Progenitor cell of endocrine pancreas (in vitro differentiated cells): ENCODE measurements at places on chromosomes 7 and 10.

GRCh38 chr7:11747715-11748485 lies 84.1 kb downstream of the THSD7A start:
- no peak for DNase-seq

DNA sequence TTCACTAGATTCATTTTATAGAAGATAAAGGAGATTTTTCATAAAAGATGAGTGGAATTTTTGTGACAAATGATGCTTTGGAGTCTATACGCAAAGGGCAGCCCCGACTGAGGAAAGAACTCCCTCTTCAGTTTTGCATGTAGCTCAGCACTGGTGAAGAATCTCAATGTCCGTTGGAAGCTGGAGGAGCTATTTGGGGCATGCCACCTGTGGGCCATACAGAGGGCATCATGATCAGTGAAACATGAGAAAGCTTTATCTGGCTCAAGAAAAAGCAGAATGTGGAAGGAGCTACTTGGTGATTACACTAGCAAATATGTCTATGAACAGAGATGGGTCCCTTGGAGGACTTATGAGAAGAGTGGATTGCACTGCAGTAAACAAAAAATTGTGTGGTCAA lies 1359.3 kb downstream of the REEP3 start:
- no peak for DNase-seq

DNA sequence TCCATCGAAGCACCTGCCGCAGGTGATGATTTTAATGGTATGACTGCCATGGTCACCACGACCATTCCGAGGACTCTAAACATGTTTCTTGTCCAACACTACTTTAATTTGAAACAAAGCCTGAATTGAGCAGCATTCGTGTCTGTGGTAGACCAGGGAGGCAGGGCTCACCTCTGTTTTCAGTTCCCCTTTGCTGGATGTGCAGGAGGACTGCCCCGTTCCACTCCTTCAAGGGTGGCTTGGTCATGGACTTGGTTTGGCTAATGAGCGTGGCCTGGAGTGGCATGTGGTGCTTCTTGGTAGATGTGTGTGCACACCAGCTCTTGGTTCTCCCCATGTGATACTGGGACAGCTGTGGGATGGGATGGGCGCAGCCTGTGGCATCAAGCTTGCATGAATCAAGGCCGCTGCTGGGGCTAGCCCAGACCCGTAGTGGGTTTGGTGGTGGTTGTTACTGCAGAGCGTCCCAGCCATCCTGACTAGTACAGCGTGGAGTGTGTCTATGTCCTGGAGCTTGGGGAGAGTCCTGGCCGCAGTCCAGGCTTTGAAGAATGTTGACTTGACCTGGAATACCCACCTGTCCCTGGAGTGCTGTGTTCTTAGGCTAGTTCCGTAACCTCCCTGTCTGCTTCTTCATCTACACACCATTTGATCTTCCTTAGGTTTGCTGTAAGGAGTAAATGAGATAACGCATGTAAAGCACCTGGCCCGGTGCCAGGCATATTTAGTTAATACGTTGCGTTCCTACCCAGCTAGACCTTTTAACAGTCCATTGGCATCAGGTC lies 34.8 kb downstream of the MGMT start:
- DNase-seq = no peak

- no peak for DNase-seq
Measured at GRCh38 chr10:96856317-96856716, 24.2 kb downstream of the LCOR start.

GRCh38 chr7:25075459-25075858 lies 49.6 kb downstream of the CYCS start:
- no peak for DNase-seq

DNA sequence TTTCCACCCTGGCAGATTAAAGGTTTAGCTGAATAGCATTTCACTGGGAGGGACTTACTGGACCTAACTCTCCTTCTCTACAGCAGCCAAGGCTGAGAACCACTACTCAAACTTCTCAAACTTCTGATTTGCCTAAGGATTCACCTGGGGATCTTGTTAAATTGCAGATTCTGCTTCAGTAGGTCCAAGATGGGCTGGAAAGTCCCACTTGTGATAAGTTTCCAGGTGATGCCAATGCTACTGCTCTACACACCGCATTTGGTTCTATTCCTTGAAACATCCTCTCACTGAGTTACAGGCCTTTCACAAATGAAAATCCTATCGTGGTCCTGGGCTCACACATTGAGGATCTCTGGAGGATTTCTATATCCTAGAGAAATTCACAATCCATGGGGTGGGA lies 147.9 kb downstream of the CHCHD3 start:
- no peak for DNase-seq

DNA sequence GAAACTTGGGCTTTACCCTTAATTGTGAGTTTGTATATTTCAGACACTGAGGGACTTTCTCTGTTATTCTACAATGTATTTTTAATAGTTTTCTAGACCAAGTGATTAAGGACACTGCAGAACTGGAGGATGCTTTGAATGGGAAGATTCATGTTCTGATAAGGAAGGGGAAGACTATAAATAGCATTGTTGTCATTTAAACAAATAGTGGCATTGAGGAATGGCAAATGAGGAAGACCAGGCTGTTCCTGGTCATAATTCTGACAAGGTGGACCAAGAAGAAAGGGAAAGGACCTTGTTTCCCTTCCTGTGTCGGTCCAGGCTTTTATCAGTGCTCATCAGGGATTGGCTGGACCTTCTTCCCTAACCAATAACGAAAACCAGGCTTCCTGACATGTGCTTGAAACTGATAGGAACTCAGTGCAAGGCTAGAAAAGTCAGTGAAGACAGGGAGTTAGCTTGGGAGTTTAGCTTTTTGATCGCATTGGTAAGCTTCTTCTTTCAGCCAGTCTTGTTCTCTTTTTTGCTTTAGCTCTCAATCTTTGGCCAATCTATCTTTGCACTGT lies 116.2 kb downstream of the ITGA8 start:
- DNase-seq = no peak

DNA sequence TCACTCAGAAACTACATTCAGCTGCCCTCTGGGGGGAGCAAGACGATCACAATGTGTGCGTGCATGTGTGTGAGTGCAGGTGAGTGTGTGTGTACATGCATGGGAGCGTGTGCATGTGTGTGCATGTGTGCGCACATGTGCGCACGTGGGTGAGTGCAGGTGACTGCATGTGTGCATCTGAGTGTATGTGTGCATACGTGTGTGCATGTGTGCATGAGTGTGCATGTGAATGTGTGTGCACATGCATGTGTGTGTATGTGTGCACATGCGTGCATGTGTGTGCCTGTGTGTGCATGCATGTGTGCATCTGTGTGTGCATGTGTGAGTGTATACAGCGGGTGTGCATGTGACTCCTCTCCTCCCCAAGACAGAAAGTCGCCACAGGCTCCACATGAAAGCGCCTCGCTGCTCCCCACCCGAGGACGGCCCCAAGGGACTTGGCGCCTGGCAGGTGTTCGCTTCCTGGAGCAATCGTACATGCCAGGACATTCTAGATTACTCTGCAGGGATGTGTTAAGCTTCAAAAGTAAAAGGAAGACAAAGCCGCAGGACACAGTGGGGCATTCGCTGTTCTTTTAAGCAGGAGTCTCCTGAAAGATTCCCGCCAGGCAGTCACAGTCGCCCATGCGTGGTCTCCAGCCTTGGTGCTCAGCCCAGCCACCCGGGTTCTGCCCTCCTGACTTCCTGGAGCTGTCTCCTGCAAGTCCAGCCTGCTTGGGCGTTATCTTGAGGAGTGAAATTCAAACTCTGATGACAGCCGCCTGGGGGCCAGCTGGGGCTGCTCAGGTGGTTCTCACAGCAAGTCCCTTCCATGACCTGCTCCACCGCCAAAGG lies 42.0 kb upstream of the ADGRA1 start:
- DNase-seq = no peak

GRCh38 chr10:21505711-21506278 lies 19.7 kb downstream of the SKIDA1 start:
- no peak for DNase-seq

DNA sequence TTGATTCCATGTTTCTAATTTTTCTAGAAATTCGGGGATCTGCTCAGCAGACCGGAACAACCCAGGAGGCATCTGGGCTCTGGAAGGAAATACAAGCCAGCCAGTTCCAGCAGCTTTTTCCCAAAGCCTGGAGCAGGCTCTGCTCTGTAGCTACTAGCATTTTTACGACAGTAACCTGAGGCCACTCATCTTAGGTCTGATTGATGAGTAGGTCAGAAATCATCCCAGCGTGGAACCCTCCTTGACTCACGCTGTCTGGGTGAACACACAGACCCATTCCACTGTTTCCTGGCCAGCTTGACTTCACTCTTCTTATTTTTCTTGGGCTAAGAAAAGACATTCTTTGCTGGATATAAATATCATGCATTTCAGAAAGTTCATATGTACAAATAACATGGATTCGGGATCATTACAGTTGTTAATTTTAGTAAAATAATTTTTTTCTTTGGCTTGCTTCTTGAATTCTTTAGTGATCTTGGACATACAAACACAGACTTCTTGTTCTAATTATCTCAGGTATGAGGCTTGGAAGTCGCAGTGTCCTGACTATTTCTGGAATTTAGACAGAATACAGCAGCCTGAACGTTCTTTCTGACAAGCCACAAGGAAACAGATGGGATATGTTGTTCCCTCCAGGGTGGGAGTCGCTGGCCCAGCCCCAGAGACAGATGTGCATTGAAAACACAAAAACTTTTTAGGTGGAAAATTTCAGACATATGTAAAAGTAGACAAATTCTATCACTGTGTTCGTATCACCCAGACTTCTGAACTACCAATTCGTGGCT lies 54.6 kb upstream of the PITRM1 start:
- DNase-seq = no peak

GRCh38 chr7:139853506-139854123 lies 24.6 kb downstream of the TBXAS1 start:
- DNase-seq = no peak

DNA sequence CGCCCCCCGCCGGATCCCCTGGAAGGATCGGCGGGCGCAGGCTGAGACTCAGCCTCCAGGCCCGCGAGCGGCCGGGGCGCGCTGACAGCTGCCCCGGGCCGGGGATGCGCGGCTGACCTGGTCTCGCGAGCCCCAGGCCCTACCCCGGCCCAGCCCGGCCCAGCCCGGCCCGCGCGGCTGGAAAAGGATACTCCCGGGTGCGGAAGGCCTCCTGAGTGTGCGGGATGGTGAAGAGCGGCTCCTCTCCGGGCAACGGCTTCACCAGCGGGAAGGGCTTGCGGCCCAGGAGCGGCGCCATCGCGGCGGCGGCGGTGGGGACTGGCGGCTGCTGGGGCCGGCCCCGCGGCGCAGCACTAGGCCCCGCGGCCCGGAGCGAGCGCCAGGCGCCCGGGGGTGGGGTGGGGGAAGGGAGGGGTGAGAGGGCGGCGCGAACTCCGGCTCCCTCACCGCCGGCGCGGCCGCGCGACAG lies 423 bp downstream of the BAZ1B start:
- no peak for DNase-seq

DNA sequence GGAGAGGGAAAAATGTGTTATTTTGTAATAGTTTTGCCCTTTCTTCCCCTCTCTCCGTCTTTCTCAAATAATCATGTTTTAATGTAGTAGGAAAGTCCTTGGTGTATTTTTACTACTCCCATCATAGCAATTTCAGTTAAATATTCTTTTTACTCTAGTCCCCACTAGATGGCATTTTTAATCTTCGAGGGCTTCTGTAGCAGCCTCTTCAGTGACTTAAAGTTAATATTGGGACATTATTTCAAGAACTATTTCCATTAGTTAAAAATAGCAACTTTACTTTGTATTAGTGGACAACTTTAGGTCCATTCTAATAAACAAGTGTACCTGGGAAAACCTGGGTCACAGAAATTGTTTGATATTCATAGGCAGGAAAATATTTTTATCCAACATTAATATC lies 23.0 kb downstream of the EDRF1 start:
- no peak for DNase-seq

- no peak for DNase-seq
Measured at GRCh38 chr10:103693812-103694205, 161.6 kb downstream of the SH3PXD2A start.

DNA sequence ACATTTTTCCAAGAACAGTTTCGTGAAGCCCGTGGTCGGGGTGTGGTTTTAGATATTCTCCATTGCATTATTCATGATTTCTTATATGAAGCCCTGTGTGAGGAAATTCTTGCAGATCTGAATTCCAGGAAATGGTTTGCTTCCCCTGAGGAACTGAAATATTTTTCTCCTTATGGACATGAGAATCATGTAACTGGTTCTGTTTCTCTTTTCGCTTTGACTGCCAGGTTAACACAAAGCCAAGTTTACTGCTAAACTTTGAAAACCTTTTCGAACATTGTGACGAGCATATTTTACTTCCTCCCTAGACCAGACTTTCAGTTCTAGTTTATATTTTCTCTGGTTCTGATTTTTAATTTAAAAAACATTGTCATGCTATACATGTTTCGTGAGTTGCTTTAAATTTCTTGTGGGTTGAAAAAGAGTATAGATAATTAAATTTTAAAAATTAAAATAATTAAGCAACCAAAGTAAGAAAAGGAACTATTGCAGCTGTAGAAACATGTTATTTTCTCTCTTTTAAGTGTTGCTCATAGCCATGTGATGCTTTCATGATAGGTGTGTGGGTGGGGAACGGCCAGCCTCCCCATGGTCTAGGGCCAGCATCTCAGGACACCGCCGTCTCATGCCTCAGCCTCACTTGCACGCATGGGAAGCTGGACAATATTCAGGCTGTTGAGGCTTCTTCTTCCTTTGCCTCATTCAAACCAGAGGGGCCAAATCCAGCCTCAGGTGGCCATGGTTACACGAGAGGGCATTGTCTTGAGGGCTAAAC lies 97.1 kb downstream of the CREB5 start:
- no peak for DNase-seq

GRCh38 chr10:69757553-69758309 lies 44.0 kb upstream of the COL13A1 start:
- DNase-seq = no peak

DNA sequence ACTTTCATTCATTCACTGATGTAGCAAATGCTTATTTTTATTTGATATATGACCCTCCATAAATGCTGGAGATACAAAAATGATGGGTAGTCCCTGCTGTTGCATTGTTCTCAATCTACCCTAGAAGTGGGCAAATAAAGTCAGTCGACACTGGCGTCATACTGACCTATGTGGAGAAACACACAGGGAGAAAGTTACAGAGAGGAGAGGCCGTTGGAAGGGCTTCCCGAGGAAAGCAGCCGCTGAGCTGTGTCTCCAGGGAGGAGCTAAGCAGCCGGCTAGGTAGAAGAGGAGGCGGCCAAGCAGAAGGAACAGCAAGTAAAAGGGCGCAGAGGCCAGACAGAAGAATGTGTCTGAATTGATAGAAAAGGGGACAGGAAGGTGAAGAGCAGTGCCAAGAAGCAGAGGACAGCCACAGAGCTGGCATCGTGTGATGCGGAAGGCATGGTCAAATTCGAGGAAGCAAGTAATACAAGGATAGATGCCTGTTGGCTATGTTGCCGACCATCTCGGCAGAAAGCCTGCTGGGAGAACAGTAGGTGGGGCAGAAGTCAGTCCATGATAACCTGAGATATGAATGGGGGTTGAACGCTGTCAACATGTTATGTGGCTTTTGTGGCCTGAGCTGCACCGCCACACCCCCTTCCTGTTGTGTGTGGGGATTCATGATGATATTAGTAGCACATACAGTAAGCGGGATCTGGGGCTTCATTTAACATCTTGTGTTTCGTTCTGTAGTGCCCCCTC lies 25.9 kb downstream of the ST8SIA6 start:
- DNase-seq = no peak

GRCh38 chr7:106313456-106313901 lies 28.7 kb upstream of the NAMPT start:
- DNase-seq = no peak

GRCh38 chr10:131942455-131942854 lies 39.3 kb downstream of the BNIP3 start:
- DNase-seq = no peak
